ENCODE measurements at places on chromosomes 16 and 17.
A peak's percentile ranks its signal among the peaks of the same experiment; 100 is the strongest.

GRCh38 chr17:2962236-2962635 is 101.2 kb downstream of the OR1D5 start:
- no peak for DNase-seq

DNA sequence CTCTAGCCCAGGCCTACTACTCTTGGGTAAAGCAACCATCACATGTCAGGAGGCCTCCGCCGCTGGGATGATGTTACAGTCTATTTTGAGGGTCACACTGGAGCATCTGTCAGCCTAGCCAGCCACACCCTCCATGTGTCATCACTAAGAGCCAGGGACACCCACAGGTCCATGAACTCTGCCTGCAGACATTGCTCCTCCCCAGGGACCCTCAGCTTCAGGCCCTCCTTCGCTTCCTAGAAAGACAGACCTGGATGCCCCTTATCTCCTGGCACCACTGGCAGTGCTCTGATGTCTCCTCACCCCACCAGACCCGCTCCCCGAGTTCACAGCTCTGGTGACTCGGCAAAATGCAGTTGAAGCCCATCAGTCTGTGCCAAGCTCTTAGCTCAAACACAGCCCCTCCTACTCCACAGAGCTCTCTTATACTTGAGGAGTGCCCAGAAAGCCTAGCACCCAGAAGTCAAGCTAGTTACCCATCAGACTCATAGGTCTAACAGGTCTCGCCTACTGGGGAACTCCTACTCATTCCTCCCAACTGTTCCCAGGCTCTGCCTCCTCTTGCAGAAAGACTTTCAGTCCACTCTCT is 5.9 kb downstream of the RANBP10 start:
- no peak for DNase-seq

GRCh38 chr17:65848751-65849150 is 287.3 kb upstream of the AXIN2 start:
- no peak for DNase-seq

GRCh38 chr16:55048745-55049144 is 118.1 kb downstream of the IRX5 start:
- no peak for DNase-seq

DNA sequence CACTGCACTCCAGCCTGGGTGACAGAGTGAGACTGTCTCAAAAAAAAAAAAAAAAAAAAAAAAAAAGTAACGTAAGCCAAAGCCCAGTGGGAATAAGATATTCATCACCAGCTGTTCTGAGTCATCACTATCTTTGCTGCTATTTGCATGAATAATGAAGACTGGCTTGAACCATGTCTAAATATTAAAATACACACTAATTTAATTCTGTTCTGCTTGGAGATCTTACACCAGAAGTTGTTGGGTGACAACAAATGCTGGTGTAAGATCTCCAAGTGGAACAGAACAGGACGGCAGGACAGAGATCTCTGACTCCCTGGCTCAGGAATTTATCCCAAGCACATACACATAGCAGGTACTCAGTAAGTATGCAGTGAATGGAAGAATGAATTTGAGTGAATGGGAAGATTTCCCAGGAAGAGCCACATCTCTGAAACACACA is 19.6 kb downstream of the DNAH17 start:
- DNase-seq: no peak

DNA sequence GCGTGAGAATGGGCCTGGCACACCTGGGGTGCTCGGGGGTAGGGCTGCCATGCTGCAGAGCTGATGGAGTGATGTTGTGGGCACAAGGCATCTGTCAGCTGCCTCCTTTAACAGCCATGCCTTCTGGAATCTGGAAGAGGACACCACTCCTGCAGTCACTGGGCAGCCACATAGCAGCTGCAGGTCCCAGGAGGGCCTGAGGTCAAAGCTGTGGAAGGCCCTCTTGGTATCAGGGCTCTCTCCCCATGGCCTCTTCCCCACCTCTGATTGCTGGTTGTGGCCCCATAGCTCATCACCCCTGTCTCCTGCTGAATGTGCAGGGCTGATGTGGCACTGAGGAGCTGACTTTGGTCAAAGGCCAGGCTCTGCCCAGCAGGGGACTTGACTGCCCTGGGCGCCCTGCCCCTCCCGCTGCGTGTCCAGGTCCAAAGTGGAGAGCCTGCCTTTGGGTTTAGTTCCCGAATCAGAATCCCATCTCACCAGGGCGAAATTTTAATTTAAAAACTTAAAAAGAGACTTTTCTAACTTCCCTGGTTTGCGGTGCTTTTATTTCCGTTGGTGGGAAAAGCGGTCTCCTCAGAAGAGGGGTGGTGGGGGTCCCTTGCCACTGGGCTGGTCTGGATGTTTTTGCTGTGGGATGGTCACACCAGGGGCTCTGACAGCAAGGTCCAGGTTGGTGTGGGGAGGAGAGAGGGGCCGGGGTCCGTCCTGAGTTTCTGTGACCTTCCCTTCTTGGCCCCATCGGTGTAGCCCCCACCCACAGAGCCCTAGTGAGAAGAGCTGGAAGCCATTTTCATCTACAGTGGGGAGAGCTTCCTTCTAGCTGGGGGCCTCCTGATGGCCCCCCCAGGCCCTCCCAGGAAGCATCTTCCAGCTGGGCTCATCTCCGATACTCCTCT is 5.9 kb downstream of the UBALD2 start:
- DNase-seq: no peak

DNA sequence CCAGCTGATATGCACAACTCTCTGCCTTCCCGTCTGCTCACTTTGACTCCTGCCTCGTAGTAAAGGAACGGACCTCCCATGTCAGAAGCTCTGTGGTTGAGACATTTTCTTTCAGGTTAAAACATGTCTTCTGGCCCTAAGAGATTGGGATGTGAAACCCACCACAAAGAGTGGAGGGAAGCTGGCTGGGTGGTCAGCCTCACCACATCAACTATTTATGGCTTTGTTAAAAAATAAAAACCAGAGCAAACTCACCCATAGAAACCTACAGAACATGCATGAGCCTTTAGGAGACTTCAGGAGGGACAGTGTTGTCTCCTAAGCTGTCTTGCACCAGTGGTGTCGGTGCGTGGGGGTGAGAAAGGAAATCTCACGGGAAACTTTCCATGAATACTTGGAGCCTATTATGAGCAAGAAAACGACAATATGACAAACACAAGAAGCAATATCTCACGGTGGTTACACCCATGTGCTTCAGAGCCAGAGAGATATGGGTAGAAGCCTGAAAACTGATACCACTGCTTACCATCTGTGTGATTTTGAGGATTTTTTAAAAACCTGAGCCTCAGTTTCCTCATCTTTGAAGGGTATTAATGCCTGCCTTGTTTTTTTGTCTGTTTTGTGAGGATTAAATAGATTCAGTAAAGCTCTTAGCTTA is 61.7 kb upstream of the XYLT1 start:
- no peak for DNase-seq

GRCh38 chr16:59543641-59544040 is 809.5 kb upstream of the GOT2 start:
- DNase-seq: no peak

- no peak for DNase-seq
Observed at GRCh38 chr16:2500430-2500917, 13.3 kb upstream of the ATP6V0C start.

GRCh38 chr17:74043976-74044375 is 159.5 kb upstream of the RPL38 start:
- peak; percentile 77 for DNase-seq

- peak; percentile 51 for DNase-seq
Observed at GRCh38 chr17:56203430-56203829, 50.2 kb downstream of the ANKFN1 start.

GRCh38 chr17:3888343-3889171 is 4.3 kb downstream of the CAMKK1 start:
- peak; percentile 76 for DNase-seq

GRCh38 chr17:51319186-51319585 is 58.8 kb downstream of the UTP18 start:
- DNase-seq: no peak

DNA sequence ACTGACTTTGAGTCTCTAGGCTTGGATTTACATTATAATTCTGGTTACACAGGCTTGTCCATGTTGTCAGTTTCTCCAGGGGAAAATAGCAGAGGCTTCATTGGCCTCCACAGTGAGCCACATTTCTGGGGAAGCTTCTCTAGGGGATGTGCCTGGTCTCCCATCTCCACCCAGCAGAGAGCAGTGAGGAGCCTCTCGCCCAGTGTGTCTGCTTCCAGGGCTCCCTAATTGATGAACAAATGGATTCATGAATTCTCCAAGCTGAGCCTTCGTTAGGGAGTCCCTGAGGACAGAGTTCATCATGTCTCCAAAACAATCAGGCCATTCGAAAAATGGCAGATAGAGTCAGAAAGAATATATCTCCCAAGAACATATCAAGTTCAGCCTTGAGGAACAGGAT is 162.4 kb upstream of the TOX3 start:
- no peak for DNase-seq

- no peak for DNase-seq
Observed at GRCh38 chr17:63916566-63917185, 2.0 kb downstream of the GH1 start.

- DNase-seq: no peak
Observed at GRCh38 chr16:51349626-51350025, 198.6 kb upstream of the SALL1 start.

GRCh38 chr16:11949527-11949926 is 7.7 kb upstream of the NPIPB2 start:
- DNase-seq: no peak

DNA sequence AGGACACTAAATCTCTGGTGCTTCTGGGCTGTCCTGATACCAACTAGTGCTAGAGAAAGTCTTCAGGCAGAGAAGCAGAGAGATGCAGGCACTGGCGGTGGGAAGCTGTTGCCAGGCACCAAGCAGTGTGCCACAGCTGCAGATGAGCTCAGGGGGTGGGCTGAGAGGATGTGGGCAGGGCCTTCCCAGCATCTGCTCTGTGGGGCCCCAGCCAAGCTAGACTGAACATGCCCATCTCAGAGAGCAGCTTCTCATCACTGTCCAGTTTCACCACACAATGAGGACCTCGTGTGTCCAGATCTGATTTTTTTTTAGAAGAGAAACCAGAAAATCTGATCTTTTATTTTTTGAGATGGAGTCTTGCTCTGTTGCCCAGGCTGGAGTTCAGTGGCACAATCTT is 17.1 kb downstream of the PSKH1 start:
- DNase-seq: no peak

GRCh38 chr17:75288770-75289114 is 491 bp downstream of the SLC25A19 start:
- no peak for DNase-seq

- DNase-seq: no peak
Observed at GRCh38 chr17:2697611-2698162, 13.9 kb downstream of the CLUH start.

GRCh38 chr17:14744761-14745473 is 444.0 kb downstream of the HS3ST3B1 start:
- no peak for DNase-seq

GRCh38 chr16:85309656-85310587 is 197.7 kb upstream of the CIBAR2 start:
- DNase-seq: no peak

GRCh38 chr16:65600629-65601028 is 478.8 kb upstream of the CDH11 start:
- no peak for DNase-seq

GRCh38 chr17:75352079-75352569 is 53.4 kb downstream of the GRB2 start:
- no peak for DNase-seq

DNA sequence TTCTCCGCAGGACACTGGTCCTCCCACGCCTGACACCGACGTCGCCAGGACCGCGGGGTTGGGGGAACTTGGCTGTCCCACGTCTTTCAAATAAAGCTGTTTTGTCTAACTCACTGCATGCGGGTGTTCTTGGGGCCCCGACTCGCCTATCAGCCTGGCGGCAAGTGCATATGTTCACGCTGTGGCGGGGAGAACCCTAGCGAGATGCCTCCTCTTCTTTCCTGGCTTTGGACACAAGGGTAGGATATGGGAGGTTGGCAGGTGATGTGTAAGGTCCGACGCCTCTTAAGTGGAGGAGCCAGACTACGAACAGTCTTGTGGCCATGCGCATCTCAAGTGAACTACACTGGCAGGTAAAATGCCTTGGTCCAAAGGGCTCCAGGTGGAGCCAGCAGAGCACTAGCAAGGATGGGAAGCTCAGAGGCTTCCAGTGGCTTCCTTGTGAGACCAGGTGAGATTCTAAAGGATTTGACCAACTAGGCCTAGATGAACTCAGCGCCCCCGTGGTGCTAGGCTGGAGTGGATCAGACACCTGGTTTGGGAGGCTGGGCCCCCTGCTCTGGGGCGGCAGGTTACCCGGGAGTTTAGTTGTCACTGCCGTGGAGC is 873 bp upstream of the RPS2 start:
- DNase-seq: no peak

- DNase-seq: peak; percentile 85
Observed at GRCh38 chr17:79808763-79809529, 12.1 kb upstream of the CBX8 start.

DNA sequence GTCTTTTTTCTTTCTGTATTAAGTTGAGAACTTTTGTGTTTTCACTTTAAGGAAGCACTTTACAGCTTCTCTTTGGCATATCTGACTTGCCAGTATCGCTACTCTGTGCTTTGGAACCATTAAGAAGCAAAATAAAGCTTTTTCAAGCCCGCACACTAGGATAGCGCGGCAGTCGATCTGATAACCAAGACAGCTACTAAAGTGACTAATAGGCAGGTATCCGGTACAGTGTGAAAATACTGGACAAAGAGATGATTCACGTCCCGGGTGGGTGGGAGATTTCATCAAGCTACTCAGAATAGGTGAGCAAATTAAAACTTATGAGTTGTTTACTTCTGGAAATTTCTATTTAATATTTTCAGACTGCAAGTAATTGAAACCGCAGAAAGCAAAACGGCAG is 53.8 kb downstream of the SHISA6 start:
- no peak for DNase-seq

- DNase-seq: peak; percentile 56
Observed at GRCh38 chr17:43338886-43339516, 59.8 kb upstream of the ARL4D start.

GRCh38 chr16:27625050-27625697 is 75.2 kb downstream of the KATNIP start:
- peak; percentile 89 for DNase-seq
